Astrocyte (in vitro differentiated cells and primary cell): ENCODE measurements at places on chromosomes 1 and 21. TPM values are rescaled to one million over a fixed set of nuclear protein-coding genes. Genes with fewer than 3 reads are reported as not detected.

GRCh38 chr1:109547463-109548320 is 723 bp upstream of the GNAI3 start:
- H3K4me1 ChIP-seq = peaks cover 13% of the 10 kb centered on the region
- peak; percentile 13 for DNase-seq
- H3K27ac ChIP-seq = peak overlapping the region; percentile 88
- H3K36me3 ChIP-seq = no peaks in the 10 kb centered on the region
- H3K27me3 ChIP-seq = no peaks in the 10 kb centered on the region
- peak overlapping the region; percentile 89 for H3K4me3 ChIP-seq

The RBBP5 gene
- total RNA-seq = 16.2 and 18.7 TPM in 2 replicates

DNA sequence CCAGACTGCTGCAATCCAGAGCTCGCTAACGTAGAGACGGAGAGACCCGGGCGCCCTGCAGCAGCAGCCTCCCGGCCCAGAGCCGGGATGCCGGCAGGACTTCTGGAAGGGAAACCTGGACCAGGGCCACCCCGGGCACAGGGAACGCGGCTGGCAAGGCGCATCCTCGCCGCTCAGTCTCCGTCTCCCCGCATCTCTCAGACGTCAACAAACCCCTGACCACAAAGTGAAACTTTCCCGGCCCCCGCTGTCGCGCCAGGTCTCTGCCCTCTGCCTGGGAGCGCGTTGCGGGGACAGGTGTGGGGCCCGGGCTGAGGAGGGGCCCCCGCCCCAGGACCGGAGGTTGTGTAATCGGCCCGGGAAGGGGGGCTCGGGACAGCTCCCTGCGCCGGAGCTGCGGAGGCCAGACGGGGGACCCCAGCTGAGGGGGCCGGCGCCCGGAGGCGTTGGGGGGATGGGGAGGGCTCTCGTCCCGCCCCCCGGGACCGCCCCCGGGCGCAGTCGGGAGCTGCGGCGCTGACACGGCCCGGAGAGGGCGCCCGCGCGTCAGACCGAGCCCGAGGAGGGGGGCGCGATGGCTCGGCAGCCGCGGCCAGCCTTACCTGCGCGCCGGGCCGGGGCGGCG is 116.6 kb upstream of the HIVEP3 start:
- peak overlapping the region; percentile 73 for H3K27ac ChIP-seq
- H3K36me3 ChIP-seq = no peaks in the 10 kb centered on the region
- H3K4me3 ChIP-seq = peak overlapping the region; percentile 97
- no peaks in the 10 kb centered on the region for H3K27me3 ChIP-seq
- peaks cover 5% of the 10 kb centered on the region for H3K4me1 ChIP-seq

GRCh38 chr1:244329591-244330317 is 122.0 kb downstream of the ADSS2 start:
- H3K27me3 ChIP-seq = no peaks in the 10 kb centered on the region
- H3K36me3 ChIP-seq = no peaks in the 10 kb centered on the region
- no peaks in the 10 kb centered on the region for H3K4me1 ChIP-seq
- DNase-seq = no peak
